ENCODE measurements at places on chromosomes 2 and 18.
A peak's percentile ranks its signal among the peaks of the same experiment; 100 is the strongest.

DNA sequence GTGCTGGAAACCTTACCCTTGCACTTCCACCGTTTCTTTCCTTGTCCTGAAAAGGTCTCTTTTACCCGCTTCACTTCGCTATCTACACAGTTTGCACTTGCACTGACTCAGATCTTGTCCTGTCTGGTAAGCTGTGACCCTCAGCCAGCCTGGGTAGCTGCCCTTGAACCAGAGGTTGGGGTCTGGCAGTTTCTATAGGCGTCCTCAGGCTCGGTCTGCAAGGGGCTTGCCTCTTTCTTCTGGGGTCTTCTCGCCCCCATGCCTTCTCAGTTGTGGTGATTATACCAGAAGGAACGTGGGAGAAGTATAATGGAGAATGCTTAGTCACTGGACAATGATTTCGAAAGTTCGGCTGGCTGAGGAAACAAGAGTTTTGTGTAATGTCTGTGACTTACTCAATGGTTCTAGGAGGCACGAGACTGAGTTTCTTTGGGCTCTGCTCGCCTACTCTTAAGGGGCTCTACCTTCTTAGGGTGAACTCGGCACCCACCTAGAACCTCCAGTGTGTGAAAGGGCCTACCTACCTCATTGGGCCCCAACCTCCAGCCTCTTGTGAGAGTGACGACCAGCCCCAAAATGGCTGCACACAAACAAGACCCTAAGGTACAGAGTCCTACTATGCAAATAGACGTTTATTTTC lies 6.9 kb upstream of the STAT1 start:
- DNase-seq = peak; percentile 42

DNA sequence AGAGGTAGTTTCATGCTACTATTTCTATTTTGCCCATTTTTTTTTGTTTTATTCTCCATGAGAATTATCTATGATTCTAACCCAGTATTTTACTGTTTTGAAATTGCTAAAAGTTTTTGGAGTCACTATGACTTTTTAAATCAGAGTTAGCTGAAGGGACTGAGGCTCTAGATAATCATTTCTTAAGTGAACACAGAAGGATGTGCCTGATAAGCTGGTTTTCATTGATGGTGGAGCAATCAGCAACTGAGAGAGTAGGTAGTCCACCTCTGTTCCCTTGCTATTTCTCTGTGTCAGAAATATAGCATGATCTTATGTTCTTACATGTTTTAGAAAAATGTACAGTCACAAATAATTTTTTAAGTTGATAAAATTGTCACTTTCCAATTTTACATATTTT lies 59.4 kb downstream of the CCDC138 start:
- DNase-seq = no peak

- no peak for DNase-seq
Measured at GRCh38 chr2:225182126-225182525, 139.9 kb upstream of the DOCK10 start.

- DNase-seq = no peak
Measured at GRCh38 chr18:53864770-53865169, 359.7 kb downstream of the MBD2 start.

DNA sequence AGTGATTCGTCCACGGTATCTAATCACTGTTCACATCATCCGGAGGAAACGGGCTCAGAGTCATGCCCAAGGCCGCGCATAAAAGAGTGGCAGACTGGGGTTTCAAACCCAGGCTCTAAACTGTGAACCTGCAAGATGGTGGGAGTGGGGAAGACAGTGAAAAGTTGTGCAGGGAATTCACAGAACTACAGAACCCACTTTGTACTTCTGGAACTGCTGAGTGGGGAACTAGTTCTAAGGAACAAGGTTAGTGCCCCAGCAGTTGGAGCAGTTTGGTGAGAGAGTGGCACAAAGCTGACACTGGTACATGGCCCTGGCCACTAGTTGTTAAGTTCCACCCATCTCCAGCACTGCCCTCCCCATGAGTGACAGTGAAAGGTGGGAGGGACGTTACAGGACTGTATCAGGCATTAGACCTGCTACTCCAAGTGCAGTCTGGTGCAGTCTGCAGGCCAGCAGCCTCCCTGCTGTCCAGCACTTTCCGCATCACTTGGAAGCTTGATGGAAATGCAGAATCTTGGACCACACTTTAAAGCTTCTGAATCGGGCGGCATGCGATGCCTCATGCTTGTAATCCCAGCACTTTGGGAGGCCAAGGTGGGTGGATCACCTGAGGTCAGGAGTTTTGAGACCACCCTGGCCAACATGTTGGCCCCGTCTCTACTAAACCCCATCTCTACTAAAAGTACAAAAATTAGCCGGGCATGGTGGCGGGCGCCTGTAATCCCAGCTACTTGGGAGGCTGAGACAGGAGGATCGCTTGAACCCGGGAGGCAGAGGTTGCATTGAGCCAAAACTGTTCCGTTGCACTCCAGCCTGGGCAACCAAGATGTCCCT lies 47.3 kb downstream of the C2orf42 start:
- DNase-seq = peak; percentile 32

DNA sequence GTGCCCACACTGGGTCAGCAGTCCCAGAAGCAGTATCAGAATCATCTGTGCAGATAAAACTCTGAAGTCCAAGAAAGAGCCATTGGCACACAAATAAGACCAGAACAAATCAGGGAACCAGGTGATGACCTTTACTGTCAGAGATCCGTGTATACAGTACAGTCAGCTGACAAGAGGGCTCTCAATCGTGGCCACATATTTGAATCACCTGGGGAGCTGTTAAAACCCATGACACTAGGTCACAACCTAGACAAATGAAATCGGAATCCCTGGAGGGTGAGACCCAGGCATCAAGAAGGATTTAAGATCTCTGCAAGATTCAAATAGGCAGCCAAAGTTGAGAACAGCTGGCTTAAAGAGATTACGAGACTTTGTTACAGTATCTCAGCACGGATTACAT lies 807.1 kb downstream of the RNF144A start:
- no peak for DNase-seq

DNA sequence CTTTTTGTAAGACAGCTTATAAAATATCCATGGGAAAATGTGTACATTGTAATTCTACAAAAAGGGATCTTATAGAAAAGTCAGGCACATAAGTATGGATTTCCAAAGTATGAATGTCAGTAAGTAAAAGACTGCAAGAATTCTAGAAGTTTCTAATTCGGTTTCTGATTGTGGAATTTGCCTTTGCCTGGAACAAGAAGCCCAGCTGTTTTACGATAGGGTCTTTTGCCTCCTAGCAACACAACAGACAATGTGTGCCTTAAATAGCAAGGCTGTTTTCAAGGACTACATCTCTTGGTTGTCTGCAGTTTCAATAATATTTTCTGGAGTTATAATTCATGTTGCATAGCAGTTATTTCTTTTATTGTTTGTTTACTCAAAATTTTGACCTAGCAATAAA lies 312.9 kb downstream of the MTX2 start:
- no peak for DNase-seq

DNA sequence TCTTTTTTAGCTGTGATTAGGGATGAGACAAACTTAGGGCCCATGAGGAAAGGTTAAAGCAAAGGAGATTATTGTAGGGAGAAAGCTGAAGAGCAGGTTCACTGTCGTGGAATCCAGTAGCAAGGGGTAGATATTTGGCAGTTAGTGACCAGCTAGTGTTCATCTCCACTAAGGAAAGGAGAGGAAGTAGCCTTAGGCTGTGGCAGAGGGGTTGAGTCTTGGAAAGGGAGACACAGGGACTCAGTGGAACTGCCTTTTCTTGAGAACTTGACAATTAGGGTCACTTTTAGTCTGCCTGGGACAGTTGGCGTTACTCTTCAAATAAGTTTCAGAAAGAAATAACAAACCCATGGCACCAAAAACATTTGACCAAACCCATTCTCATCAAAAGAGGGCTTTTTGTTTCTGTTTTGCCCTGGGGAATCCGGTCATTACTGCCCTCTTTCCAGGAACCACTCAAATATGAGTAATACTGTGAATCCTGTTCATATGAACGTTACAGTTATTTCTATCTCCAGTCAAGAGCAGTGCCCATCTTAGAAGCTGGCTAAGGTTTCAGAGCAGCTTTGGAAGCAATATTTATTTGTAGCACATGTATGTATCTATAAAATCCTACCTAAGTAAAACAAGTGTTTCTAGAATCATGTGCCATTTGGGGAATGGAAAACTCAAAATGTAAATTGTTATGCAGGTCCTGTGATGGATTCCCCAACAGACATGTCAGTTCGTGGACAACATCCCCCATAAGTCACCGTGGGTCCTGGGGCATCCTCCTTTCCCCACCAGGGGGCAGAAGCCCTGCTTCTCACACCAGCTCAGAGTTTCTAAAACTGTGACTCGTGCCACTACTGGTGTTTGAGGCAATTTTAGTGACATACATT lies 77.3 kb upstream of the PHLPP1 start:
- DNase-seq = peak; percentile 23

DNA sequence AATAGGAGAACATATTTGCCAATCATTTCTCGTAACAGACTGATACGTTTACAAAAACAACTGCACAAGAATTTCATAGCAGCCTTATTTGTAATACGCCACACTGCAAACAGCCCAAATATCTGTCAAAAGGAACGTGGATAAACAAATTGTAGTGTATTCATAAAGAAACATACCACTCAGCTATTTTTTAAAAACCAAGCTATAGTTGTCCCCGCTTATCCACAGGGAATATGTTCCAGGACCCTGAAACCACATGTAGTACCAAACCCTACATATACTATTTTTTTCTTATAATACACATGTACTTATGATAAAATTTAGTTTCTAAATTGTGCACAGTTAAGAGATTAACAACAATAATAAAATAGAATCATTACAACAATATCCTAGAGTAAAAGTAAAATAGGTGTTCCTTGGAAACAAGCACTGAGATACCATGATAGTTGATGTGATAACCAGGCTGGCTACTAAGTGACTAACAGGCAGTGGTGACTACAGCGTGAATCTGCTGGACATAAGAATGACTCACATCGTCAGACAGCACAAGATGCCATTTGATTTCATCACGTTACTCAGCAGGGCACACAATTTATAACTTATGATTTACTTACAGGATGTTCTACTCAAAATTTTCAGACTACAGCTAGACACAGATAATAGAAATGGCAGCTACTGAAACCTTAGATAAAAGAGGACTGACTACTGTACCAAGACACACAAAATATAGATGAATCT lies 367.4 kb downstream of the NCKAP5 start:
- DNase-seq = no peak

DNA sequence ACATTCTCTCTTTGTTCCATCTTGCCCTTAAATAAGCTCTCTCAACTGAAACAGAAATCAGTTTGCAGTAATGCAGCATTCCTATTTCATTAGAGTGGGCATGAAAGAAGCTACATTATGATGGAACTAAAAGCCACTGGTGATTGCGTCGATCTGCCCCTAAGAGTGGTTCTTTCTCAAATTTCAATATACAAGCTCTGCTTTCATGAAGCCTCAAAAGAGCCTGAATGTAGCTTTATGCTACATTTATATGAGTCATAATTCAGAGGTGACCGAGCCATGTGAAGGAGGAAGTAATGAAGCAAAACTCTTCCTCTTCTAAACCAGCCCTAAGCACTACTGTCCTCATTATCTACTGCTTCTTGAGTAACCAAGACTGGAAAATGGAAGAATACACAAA lies 64.8 kb upstream of the CYTIP start:
- DNase-seq = no peak

DNA sequence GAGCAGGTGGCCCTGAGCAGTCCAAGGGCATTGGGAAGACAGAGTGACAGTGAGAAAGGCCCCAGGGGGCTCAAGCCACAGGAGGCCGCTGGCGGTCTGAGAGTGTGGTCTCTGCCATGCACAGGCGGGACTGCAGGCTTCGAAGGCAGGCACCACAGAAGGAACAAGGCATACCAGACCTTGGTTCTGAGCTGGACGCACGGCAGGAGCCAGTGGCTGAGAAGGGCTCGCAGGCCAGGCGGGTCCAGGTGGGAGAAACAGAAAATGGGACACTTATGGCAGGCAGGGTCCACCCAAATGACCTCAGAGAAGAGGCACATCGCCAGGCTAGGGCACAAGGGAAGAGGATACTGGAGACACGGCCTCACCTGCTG lies 14.9 kb downstream of the HJURP start:
- DNase-seq = no peak

DNA sequence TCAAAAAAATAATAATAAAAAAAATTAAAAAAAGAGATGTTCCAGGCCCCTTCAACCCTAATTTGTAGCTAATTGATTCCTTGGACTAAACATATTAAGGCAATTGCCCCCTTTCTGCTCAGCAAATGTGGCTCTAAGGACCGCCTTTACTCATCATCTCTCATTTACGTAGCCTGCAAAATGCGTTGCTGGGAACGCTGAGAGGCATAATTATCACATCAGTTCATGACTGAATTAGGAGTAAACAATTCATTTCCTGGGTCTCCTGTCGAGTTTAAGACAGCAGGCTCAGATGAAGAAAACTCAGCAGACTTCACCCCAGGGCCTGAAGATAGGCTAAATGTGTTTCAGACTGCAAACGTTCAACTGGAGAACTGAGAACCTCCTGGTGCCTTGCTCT lies 413.5 kb downstream of the NBAS start:
- DNase-seq = no peak

DNA sequence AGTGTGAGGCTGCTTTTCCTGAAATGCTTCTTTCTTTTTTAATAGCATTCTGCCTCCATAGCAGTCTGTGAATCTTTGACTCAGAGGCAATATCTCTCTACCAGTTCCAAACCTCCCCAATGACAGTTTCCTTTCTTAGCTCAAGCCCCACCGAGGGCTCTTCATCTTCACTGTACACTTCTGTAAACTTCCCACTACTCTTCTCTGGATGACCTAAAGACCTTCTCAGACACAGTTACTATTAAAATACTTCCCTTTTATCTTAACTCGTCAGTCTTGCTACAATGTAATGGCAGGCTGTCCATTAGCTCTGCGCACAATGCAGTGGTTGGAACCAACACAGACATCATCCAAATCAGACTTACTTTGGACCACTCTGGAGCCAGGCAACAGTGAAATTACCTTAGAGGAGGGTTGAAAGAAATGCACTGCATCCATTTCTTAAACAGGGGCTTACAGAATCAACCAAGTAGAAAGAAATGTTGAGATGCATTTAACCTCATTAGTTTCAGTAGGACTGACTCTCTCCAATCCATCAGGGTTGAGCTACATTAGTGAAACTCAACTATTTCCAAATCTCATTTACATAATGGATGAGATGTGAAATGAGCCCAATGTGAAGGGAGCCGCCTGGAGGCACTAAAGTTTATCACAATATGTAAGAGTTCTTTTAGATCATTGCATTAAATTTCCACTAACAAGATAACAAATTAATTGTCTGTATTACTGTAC lies 343.8 kb downstream of the SETBP1 start:
- no peak for DNase-seq

DNA sequence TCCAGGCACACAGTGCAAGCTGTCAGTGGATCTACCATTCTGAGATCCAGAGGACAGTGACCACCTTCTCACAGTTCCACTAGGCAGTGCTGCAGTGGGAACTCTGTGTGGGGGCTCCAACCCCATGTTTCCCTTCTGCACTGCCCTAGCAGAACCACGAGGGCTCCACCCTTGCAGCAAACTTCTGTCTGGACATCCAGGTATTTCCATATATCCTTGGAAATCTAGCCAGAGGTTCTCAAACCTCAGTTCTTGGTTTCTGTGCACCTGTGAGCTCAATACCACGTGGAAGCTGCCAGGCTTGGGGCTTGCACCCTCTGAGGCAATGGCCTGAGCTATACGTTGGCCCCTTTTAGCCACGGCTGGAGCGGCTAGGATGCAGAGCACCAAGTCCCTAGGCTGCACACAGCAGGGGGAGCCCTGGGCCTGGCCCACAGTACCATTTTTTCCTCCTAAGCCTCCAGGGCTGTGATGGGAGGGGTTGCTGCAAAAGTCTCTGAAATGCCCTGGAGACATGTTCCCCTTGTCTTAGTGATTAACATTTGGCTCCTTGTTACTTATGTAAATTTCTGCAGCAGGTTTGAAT lies 77.5 kb downstream of the MAP4K3 start:
- DNase-seq = no peak

GRCh38 chr2:10579876-10580514 lies 109.8 kb downstream of the NOL10 start:
- no peak for DNase-seq
